ENCODE measurements at places on chromosomes 6 and 20.

DNA sequence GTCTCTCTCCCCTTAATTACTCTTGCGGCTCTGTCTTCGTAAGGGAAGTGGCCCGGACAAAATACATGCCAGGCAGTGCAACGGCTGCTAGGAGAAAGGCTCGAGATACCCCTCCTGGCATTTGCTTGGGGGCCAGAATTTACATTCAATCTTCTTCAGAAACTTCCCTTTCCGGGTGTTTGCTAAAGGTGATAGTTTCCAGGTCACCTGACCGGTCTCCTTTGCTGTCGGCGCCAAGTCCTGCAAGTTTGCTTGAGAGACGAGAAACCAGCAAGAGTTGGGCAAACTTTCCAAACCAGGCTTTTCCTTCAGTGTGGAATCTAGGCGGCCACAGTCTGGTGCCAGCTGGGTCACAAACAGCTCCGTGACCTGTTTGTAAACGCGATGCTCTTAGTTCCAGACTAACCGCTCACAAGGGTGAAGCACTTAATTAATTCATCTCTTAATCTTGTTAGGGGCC is 563 bp upstream of the SRSF3 start:
- no peak for DNase-seq

DNA sequence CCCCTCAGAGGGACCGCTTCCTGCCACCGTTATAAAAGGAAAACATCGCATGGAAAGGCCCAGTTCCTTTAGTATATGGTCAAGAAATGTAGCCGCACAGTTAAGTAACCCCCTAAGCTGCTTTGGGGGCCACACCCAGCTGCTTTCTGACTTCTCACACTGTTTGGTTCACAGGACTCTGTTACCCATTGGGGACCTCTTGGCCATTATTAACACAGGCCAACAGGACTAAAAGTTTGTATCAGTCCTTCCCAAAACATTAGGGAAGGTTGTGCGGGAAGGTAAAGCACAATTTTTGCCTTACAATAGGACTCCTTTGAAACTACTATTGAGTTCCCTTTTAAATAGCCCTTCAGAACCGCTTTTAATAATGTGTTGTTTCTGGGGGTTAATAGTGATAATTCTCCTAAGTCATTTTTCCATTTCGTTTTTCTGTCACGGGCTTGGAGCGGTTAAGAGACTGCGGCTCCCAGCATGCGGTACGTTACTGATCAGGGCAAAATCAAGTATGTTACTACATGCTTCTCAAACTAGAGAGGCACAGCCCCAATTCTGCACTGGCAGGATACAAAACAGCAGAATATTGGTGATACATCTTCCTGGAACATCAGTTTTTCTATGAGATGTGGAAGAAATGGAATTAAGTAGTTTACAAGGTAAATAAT is 668 bp upstream of the RPP40 start:
- DNase-seq: no peak

GRCh38 chr6:37175332-37176267 is 5.6 kb downstream of the PIM1 start:
- no peak for DNase-seq

- no peak for DNase-seq
Observed at GRCh38 chr20:10861090-10861489, 187.3 kb upstream of the JAG1 start.

- no peak for DNase-seq
Observed at GRCh38 chr6:75800708-75801505, 51.9 kb downstream of the MYO6 start.

GRCh38 chr20:37342231-37343177 is 3.4 kb upstream of the SRC start:
- no peak for DNase-seq

DNA sequence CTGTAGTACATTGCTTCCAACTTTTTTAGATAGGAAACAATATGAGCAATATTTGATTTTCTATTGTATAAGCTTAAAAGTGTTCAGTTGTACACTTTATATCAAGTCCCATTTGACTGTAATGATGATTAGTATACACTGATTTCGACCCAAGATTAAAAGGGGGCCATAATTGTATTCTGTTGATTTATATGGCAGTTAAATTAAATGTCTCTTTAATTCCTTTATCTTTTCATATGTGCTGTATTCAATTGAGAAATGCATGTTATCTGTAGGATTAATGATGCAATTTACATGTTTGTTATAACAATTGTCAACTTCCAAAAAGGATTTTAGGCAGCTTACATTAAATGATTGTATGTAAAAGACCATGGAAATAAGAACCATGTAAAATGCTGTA is 317.5 kb downstream of the CDKAL1 start:
- DNase-seq: no peak

DNA sequence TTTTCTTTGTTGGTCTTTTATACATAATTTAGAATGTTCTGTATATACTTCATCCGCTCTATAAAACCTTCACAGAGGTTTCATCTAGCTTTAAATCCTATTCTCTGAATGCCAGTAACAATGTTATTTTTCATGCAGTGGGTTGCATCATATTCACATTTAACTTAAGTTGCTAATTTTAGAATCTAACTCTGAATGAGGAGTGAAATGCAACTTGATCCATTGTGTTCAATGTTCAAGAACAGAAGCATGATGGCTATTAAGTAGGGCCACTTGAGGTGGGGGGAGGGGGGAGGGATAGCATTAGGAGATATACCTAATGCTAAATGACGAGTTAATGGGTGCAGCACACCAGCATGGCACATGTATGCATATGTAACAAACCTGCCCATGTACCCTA is 224.5 kb downstream of the NKAIN2 start:
- DNase-seq: no peak

- no peak for DNase-seq
Observed at GRCh38 chr6:75824160-75824559, 75.1 kb downstream of the MYO6 start.

GRCh38 chr20:21027569-21027968 is 78.6 kb downstream of the LINC00237 start:
- peak; percentile 35 for DNase-seq

GRCh38 chr20:50096237-50096636 is 16.7 kb downstream of the UBE2V1 start:
- no peak for DNase-seq

DNA sequence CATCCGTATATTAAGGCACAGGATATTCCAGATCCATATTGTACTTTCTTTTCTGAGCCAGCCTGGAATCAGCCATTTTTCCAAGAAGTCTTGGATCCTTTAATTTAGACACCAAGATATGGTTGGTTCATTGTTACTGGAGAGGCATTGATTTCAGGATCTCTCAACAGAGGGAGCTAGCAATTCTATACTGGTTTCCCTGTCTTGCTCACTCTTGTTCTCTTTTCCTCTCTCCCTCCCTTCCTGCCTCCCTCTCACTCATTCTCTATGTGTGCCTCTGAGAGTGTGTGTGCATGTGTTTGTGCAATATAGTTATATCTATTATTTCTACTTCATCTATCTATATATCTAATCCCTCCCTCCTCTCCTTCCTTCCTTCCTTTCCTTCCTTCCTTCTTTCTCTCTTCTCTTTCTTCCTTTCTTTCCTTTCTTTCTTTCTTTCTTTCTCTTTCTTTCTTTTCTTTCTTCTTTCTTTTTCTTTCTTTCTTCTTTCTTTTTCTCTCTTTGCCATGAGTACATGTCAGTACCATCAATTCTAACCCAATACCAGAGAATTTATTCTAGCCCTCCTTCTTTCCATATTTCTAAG is 299.1 kb downstream of the EPHA7 start:
- DNase-seq: no peak

DNA sequence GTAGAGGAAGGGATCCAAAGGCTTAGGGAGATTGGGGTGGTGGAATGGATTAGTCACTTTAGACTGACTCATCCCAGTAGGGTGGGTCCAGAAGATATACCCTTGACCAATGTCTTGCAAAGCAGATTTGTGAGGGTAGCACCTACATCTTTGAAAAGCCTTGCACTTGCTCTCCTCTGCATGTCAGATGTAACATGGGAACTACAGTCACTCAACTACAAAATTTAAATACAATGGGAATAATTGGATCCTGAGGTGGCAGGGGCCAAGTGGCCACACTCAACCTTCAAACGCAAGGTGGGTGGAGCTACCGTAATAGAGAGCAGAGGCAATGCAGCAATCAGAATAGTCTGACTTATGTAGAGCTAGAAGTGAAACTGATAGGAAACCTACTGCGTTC is 71.2 kb downstream of the ME1 start:
- DNase-seq: no peak

DNA sequence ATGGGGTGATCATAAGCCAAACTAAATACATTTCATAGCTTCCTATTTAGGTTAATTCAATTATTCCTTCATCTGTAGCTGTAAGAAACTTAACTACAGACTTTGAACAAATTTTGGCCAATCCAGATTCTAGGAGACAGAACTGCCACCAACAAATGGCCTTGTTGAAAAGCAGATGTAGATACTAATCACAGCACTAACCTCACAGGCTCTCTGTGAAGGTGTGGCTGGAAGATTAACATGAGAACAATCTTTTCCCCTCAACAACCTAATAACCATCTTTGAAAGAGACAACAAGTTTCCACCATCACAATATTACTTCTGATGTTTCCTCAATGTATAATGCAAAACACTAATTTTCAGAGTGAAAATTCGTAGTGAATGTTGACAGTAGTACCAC is 87.8 kb downstream of the SESN1 start:
- no peak for DNase-seq

DNA sequence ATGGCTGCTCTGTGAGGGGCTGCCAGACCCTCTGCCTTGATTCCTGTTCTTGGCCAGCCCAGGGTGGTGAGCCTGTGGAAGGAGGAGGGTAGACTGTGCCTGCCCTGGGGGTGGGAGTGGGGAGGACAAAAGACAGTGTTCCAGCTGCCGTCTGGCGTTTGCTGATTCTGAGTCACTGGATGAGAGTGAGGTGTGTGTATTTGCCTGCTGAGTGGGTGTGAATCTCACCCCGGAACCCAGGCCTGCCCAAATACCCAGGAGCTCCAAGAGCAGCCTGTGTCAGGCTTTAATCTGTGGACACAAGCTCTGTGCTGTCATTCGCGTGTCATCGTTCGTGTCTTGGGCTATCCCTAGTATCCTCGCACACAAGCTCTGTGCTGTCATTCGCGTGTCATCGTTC is 2.6 kb upstream of the LKAAEAR1 start:
- DNase-seq: no peak

GRCh38 chr6:148445620-148446019 is 103.0 kb downstream of the SASH1 start:
- no peak for DNase-seq

GRCh38 chr20:53611449-53611894 is 17.8 kb upstream of the ZNF217 start:
- peak; percentile 93 for DNase-seq

- no peak for DNase-seq
Observed at GRCh38 chr6:106141441-106142237, 55.5 kb downstream of the PRDM1 start.

DNA sequence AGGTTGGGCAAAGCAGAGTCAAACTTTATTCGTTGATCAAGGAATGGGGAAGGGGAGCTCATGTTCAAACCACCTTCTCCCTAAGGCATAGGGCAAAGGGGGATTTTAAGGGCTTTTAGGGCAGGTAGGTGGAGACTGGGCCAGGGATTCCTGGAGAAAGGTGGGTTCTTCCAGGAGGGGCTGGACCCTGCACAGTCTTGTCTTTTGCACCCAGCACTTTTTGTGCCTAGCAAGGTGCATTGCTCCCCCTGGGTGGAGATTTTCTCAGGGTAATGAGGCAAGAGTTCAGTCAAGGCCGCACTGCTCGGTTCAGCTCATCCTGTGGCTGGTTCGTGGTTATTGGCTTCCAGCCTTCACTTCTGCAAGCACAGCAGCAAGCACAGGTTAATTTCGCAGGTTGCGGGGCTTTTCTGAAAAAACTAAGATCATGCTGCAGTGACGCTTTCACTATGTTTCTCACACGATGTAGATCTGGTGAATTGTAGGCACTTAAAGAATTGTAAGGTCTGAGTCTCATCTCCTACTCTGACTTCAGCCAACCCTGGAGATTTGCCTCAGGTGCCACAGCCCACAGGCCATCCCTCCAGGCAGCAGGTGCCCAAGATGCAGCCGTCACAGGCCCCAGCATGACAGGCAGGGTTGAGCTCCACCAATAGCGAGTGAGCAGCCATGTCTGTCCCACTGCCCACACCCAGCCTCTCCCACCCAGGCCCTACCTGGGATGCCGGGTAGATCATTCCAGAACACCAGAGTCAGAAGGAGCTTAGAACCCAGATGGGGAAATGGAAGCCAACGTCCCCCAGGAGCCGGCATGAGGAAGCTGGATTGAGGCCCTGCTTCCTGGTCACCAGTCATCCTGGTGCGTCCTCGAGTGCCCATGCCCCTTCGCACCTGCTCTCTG is 37.1 kb downstream of the SUN5 start:
- DNase-seq: no peak

DNA sequence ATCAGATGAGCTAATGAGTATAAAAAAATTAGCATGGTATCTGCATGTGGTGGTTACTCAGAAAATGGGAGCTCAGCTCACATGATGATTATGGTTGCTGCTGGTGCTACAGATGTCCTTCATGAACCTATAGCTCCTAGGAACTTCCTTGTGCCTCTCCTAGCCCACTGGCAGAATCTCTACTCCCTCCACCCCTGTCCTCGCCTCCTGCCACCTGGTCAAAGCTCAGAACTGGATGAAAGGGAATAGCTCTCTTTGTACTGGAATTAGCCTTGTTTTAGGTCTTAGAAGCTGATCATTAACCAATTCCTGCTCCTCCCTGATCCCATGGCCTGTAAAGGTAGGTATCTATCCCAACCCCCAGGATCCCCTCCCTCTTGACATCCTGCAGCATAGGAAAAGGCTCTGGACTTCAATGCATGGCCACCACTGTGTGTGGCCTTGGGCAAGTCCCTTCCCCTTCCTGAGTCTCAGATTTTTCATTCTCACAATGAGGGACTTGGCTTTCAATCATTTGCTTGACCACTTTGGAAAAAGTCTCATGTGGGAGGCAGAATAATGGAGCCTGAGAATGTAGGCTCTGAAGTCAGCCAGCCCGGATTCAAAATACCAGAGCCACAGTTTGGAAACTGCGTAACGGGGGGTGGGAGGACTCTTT is 43.9 kb downstream of the SLC13A3 start:
- DNase-seq: no peak

GRCh38 chr20:8330319-8330784 is 198.3 kb downstream of the PLCB1 start:
- DNase-seq: no peak

GRCh38 chr6:112189494-112189893 is 64.9 kb downstream of the LAMA4 start:
- no peak for DNase-seq

DNA sequence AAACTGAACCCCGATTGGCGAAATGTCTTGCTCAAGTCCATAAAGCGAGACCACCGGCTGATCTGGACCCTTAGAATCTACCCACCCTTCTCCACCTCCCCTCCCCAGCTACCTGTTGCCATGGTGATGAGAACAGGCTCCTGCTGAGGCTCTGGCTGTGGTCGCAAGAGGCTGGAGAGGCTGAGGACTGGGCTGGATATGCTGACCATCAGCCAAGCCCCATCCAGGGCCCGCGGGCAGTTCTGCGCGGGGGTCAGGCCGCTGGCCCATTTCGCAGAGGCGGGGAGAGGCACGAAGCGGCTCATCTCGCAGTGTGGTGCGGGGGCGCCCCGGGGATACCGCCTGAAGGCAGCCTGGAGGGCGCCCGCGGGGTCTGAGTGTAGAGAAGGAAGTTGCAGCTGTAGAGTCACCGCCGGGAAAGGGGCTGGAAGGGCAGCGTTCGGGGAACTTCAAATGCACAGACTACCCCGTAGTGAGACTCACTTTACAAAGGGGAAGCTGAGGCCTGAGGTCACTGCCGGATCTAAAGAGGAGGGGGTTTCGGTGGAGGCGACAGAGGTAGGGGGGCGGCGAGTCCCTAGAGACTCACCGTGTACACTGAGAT is 671 bp downstream of the TAPBP start:
- DNase-seq: no peak

GRCh38 chr6:20227350-20227749 is 15.1 kb upstream of the MBOAT1 start:
- no peak for DNase-seq

Measured in NCI-H460 (cell line).